Left lung (tissue), 14 donors: ENCODE measurements at places on chromosomes 2 and 18.

DNA sequence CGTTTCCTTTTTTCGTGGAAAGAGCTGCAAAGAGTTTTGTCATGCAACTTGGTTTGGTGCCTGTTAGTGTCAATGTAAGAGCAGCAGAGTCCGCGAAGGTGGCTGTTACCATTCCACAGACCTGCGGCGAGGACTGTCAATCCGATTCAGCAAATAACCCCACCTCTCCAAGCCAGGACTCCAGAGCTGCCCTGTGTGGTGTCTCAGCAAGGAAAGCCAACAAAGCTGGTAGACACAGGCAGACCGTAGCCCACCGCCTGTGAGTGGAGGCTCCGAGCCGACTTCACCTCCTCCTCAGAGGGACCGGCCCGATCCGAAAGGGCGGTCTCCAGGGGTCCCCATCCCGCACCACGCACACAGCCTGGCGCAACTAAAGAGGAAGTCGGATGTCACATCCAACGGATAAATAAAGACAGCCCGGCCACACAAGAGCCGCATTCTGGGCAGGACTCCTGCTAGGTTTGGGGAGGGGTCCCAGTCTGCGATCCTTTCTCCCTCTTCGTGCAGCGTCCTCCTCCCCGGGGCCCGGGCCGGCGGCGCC lies 819 bp downstream of the ANKRD44 start:
- no peak for DNase-seq

DNA sequence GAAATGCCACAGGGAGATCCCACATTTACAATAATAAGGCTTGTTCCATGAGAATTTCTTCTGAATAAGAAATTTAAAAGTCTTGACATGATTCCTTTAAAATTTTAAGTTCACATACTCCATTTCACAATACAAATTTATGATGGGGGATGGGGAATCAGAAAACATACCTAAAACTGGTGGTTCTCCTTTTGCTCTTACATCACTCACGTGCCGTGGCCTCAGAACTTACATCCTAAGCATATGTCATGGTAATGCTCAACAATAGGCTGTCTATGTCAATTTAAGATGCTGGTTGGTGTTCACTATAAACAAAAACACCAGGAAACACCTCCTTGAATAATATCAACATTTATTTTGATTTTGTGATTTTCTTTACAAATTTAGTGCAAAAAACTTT lies 12.8 kb downstream of the UPP2 start:
- DNase-seq, result no peak

DNA sequence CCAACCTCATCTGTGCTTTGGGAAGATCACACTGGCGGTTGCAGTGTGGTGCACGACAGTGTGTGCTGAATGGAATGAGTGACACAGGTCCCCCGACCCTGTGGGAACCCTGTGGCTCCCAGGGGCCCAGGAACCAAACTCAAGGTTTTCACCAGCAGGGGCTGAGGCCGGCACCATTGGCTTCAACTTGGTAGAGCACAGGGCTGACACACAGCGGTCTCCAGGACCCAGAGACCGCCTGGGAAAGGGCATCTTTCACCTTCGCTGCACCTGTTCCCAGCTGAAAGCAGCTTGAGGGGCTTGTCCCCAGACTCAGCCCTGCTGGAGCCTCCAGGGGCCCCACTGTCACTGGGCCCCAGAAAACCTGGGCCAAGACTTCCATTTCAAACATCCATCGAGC lies 59.0 kb upstream of the ODC1 start:
- DNase-seq, result no peak

DNA sequence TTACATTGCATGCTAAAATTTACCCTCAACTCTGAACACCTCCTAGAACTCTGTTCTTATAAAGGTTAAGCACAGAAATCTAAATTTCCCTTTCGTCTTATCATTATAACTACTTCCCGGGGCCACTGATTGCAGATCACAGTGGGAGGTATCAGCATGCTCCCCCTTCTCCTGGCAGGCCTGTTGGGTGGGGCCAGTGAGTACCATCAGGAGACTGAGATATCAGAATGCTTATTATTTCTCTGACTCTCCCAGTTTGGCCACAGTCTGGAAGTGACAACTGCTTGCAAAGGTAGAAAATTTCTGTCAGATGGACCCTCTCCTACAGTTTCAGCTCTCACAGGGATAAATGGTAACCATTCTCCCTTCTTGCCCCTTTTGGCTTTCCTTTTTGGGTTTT lies 62.6 kb downstream of the DSEL start:
- no peak for DNase-seq

DNA sequence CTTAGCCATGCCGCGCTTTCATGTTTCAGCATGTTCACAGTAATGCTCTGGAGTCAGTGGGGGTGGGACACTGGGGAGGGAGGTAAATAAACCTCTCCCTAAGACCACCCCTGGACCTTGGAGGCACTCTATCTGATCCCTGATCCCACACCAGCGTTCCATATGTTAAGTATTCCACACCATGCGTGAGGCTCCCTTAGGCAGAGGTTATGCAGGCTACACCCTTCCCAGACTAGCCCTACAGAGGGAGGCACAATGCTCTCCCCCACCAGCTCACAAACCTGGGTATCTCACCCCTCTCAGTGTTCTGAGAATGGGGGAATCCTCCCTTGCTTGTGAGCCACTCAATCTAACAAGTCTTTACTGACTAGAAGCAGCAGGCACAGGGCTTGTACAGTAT lies 1610.4 kb upstream of the ZEB2 start:
- no peak for DNase-seq
